Right cardiac atrium (tissue), 5 donors: ENCODE measurements at places on chromosomes 7 and 10. TPM values are rescaled to one million over a fixed set of nuclear protein-coding genes. Genes with fewer than 3 reads are reported as not detected.

The TDRD1 gene
- total RNA-seq: 0.85 TPM

The SUFU gene
- total RNA-seq: 11.8 TPM

The LAMB1 gene
- 44.6 TPM for total RNA-seq

The CHAT gene
- not detected for total RNA-seq

The TAS2R41 gene
- not detected for total RNA-seq

The CRPPA gene
- total RNA-seq: 8.5 TPM

The TWIST1 gene
- total RNA-seq: 2.3 TPM
